ENCODE measurements at places on chromosomes 2 and 18. TPM values are rescaled to one million over a fixed set of nuclear protein-coding genes. Genes with fewer than 3 reads are reported as not detected.

DNA sequence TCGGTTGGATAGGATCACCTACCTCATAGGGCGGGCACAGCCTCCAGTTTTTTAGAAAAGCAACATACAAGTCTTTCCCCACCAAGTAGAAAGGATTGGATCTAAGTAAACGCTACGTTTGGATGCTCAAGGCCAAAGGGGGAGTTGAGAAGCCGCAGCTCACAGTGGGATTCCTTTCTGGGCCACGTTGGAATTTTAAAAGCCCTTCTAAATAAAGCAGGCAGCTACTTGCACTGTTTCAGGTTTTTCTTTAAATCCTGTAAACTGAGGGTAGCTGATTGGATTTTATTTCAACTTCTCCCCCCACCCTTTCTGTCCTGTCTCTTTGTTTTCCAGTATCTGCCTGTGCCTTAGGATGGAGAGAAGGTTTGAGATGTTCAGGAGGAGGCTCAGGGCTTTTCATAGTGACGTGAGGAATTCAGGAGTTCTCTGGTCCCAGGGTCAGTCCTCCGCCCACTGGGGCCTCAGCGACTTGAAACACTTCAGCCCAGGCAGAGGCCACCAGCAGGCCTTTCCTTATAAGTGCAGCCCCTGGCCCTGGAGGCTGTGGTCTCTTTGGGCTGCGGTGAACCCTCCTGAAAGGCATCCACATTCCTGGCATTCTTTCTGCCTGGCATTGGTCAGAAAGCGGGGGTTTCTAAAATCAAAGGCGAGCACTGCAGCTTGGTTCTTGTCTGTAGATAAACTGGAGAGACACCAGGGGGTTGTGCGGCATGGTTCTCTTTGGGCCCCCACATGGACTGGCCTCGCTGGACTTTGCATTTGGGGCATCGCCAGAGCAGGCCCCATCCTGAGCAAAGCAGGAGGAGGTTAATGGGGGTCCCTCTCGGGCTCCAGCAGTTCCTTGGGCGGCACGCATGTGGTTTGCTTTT, 44.5 kb downstream of the SH3BP4 start:
- no peak for DNase-seq

GRCh38 chr18:54616220-54616848, 25.3 kb downstream of the DYNAP start:
- DNase-seq = no peak

DNA sequence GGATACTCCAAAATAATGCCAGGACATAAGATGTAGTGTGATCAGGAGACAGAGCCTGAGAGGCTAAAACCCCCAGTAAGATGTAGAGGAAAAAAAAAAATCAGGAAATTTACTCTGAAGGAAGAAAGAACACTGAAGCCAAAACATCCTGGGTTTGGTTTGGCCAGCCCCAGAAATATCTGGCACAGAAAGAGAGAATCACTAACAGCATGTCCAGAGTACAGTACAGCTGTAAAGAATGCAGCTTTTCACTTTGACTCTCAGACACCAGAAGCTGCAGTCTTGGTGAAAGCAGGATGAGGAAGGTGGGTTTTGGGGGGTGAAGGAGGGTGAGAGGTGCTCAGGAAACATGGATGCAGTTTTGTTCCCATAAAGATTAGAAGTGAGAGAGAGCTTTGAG, 1577.7 kb upstream of the ACVR2A start:
- no peak for DNase-seq

GRCh38 chr2:42980764-42981416, 188.5 kb upstream of the HAAO start:
- no peak for DNase-seq

DNA sequence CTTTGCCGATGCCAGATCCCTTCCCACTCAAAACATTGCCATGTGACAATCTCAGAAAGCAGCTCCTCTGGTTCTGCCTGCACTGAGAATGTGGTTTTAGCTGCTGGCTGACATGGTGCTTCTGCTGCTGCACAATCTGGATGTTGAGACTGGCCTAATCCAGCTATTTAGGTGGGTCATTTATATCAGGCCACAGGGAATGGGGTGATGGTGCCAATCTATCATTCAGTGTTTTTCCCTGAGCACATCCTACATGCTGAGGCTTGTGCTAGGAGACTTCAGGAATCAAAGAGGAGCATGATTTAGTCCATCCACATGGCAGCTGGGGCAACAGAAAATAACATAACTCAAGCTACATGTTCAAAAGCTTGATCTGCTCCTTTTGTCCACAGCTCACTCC, 144.7 kb downstream of the CYRIA start:
- DNase-seq = no peak

The MERTK gene
- 28.6 TPM for total RNA-seq

DNA sequence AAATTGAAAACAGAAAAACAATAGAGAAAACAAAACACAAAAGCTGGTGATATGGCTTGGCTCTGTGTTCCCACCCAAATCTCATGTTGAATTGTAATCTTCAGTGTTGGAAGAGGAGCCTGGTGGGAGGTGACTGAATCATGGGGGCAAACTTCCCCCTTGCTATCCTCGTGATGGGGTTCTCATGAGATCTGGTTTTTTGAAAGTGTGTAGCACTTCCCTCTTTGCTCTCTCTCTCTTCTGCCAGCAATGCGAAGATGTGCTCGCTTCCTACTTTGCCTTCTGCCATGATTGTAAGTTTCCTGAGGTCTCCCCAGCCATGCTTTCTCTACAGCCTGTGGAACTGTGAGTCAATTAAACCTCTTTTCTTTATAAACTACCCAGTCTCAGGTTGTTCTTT, 112.3 kb upstream of the UXS1 start:
- DNase-seq = no peak

- peak; percentile 59 for DNase-seq
Observed at GRCh38 chr2:25664183-25664964, 9.0 kb downstream of the DTNB start.

DNA sequence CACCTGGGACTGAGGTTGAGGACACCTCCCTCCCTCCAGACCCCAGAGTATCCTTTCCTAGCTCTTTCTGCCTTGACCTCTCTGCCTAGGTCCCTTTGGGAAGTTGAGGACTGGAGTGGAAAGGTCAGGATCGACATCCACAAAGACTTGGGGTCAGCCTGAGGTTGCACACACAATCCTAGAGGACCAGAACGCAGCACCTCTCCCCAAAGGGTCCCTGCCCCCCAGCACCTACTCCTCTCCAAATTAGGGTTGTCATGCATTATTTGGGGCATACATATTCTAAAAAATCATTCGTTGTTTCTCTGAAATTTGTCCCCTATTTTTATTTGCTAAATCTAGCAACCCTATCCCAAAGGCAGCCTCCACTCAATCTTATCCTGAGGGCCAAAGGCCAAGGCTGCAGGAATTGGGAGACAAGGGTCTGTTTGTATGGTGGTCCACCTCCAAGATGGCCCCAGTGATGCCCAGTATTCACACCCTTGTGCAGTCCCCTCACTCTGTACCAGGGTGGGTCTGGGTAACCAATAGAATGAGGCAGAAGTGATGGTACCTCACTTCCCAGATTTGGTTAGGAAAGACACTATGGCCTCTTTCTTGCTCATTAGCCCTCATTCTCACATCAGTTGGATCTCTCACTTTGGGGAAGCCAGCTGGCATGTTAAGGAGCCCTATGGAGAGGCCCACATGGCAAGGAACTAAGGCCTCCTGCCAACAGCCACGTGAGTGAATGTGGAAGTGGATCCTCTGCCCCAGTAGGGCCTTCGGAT, 3.5 kb upstream of the CHRNG start:
- no peak for DNase-seq

The CHST9 gene
- 0.41 TPM for total RNA-seq

DNA sequence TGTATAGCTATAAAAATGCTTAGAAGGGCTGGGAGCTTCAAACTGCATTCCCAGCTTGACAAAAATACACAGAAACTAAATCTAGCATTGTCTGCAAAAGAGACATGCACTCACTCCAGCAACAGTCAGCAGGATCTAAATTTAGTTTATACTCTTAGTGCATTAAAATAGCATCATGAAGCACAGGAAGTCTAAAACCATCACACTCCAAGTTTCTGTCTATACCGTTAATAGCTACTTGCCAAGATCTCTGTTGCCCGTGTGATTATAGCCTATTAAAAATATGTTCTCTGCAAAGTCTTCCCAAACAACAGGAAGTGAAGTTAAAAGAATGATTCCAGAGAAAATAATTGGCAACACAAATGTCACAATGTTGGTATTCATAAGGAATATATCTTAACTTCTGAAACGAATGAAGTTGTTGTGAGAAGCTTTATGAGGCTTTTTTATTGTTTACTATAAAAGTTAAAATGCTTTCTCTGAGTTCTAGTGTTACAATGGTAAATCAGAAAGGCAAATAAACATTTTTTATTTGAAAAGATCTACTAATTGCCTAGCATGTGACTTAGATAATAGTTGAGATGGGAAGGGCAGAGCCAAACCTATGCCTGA, 184.2 kb downstream of the ZNF385B start:
- DNase-seq = no peak

The ZAP70 gene
- total RNA-seq = 16.1 TPM

- no peak for DNase-seq
Observed at GRCh38 chr2:169395821-169396374, 33.6 kb upstream of the LRP2 start.

The ALK gene
- not detected for total RNA-seq

Data from transverse colon (tissue), 4 donors.